Glomerular endothelial cell (primary cell): ENCODE measurements at places on chromosomes 4 and X. TPM values are rescaled to one million over a fixed set of nuclear protein-coding genes. Genes with fewer than 3 reads are reported as not detected.

DNA sequence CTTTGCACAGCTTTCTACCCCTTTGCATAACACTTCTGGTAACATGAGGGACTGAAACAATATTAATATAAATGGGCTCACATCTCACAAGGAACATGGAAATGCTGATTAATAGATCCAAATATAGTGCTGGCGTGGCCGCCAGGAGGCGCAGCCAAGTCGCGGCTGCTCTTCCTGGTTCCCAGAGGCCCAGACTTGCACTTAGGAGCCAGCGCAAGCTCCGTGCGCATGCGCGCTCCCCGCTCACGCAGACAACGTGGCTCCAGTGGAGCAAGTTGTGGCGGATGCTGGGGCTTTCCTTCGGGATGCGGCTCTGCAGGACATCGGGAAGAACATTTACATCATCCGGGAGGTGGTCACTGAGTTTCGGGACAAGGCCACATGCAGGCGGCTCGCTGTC lies 318.3 kb upstream of the SLC7A11 start:
- no peak for DNase-seq

Gene GAGE13
- not detected in 2 replicates for total RNA-seq

Gene BST1
- total RNA-seq, result 43.2 and 88.9 TPM in 2 replicates

Gene RTL3
- 0.18 and 0.29 TPM in 2 replicates for total RNA-seq

- no peak for DNase-seq
These were observed 123.8 kb upstream of the CXCL13 start for GRCh38 chr4:77481856-77482255.

- no peak for DNase-seq
These were observed 30.9 kb downstream of the PTCHD1 start for GRCh38 chrX:23365541-23365940.

Gene CXCL10
- 2.7 and 12.7 TPM in 2 replicates for total RNA-seq

Gene RHOXF2B
- not detected in 2 replicates for total RNA-seq

GRCh38 chr4:57078685-57079521 lies 31.3 kb downstream of the IGFBP7 start:
- no peak for DNase-seq

Gene THOC2
- 40.0 and 48.4 TPM in 2 replicates for total RNA-seq

Gene FAM184B
- total RNA-seq, result not detected in 2 replicates

GRCh38 chrX:68690936-68691501 lies 43.6 kb downstream of the STARD8 start:
- no peak for DNase-seq

Gene GPR50
- not detected in 2 replicates for total RNA-seq

DNA sequence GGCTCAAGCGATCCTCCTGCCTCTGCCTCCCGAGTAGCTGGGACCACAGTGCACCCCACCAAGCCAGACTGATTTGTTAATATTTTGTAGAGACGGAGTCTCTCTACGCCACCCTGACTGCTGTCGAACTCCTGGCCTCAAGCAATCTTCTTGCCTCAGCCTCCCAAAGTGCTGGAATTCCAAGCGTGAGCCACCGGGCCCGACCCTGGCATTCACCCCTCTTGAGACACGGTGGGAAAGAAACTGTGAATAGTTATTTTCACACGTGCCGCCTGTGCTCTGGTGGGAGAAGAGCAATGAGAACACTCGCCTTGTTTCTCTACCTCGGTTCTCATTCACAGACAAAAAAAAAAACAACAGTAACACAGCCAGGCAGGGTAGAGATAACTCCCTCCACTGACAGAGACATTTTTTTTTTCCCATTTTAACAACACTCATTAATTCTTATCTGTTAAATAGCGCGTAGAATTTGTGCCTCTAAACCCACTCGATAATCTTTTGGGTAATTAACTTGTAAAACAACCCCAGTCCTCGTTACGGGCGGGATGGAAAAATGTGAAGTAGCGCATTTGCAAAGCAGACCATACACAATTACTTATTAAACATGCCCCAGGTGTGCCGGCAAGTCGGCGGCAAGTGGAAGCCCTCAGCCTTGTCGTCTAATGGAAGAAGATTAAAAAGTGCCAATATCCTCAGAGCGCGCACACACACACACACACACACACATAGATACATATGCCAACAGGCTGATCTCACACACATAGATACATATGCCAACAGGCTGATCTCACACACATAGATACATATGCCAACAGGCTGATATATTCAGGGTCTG lies 103.3 kb downstream of the DHRSX start:
- DNase-seq, result no peak

- DNase-seq, result no peak
These were observed 1.0 kb downstream of the LRP2BP start for GRCh38 chr4:185394568-185395237.

- no peak for DNase-seq
These were observed 67.5 kb upstream of the CXCL13 start for GRCh38 chr4:77538144-77538543.

- no peak for DNase-seq
These were observed 25.6 kb downstream of the PPP2R2C start for GRCh38 chr4:6446538-6447451.

GRCh38 chrX:142251680-142252079 lies 46.6 kb upstream of the MAGEC2 start:
- no peak for DNase-seq

GRCh38 chrX:46754036-46754435 lies 4.9 kb downstream of the SLC9A7 start:
- no peak for DNase-seq

Gene TEX13D
- not detected in 2 replicates for total RNA-seq

DNA sequence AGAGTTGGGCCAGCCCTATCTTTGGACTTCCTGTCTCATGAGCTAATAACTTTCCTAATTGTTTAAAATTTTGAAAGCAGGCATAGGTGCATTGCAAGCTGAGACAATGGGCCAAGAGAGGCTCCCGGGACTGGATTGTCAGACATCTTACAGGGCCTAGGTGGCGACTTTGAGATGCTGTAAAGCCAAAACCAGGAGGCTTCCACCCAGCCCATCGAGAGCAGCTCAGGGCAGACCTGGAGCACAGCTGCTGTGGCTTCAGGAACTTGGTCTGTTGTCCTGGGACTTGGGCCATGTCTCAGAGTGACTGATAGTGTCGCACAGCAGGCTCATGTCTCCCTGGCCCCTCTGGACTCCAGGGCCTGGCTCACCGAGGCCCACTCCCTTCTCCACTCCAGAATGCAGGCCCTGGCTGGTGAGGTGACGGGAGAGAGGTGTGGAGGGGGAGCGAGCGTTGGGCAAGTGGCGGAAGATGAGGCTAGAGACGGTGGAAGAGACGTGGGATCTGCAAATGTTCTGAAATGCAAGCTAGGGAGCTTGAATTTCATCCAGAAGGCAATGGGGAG lies 24.1 kb upstream of the MTM1 start:
- DNase-seq, result no peak

DNA sequence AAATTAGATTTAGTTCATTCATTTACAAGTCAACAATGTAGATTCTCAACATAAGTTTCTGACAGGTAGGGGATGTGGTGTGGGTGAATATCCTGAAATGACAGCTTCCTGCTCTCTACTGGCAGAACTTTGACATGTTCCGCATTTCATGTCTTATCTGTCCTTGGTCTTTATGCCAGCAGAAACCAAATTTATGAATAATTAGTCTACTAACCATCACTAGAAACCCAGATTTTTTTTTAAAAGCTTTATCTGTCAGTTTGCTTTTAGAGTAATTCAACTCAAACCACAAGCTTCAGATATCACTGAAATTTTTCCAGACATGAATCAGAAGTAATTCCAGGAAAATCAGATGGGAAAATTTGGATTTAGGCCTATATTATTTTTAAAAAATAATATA lies 17.9 kb downstream of the COQ2 start:
- no peak for DNase-seq

- DNase-seq, result no peak
These were observed 155.3 kb downstream of the GRIA3 start for GRCh38 chrX:123339221-123339905.

- no peak for DNase-seq
These were observed 55.6 kb downstream of the STIM2 start for GRCh38 chr4:26916195-26916594.

Gene ATP5ME
- total RNA-seq, result 148 and 199 TPM in 2 replicates

Gene CLTRN
- 0.12 and 2.1 TPM in 2 replicates for total RNA-seq

DNA sequence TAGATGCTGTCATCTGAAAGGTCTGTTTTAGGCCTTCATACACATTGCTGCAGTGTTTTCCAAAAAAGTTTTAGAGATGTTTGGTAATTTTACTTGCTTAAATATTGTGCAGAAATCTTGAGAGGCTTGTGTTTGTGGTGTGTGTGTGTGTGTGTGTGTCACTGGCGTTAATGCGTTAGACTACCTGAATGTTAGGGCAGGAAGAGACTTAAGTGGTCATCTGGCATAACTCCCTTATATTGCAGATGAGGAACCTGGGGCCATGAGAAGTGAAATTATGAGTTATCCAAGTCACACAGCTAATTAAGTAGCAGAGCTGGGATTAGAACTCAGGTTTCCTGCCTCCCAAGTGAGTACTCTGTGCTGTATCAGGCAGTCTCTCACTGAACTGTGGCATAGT lies 1.4 kb downstream of the LSM6 start:
- no peak for DNase-seq

DNA sequence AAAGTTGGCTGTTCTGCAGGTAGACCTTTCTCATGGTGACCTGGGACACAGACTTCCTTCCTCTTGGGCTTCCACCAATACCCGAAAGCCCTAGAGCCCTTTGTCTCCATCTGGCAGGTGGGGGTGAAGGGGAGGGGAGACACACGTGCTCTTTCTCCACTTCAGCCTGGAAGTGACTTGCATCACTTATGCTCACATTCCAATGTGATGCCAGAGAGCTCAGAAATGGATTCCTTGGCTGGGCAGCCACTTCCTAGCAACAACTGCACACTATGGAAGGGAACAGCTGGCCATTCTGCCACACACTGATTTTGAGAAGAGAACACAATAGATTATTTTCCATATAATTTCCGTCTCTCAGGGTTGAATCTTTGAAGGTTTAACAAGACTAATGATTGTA lies 36.3 kb downstream of the C4orf51 start:
- DNase-seq, result no peak

Gene ACSL1
- total RNA-seq, result 10.9 and 27.1 TPM in 2 replicates

DNA sequence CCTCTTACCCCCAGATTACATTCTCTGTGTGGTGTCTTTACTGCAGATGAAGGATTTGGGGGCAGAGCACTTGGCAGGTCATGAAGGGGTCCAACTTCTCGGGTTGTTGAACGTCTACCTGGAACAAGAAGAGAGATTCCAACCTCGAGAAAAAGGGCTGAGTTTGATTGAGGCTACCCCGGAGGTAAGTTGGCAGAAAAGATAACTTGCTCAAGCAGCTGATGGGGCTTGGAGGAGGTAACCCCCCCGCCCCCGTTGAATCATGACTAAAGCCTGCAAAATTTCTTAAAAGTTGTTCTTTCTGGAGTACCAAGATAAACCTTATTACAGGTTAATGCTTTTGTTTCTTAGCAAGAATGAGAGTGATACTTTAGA lies 1.5 kb downstream of the CCNG2 start:
- no peak for DNase-seq

- DNase-seq, result no peak
These were observed 80.5 kb upstream of the GC start for GRCh38 chr4:71864380-71864779.

- no peak for DNase-seq
These were observed 12.0 kb downstream of the SPRY1 start for GRCh38 chr4:123408471-123409084.

Gene KIAA0232
- 21.1 and 22.5 TPM in 2 replicates for total RNA-seq

GRCh38 chrX:66074920-66075879 lies 35.3 kb upstream of the VSIG4 start:
- no peak for DNase-seq

Gene GAGE12E
- total RNA-seq, result not detected in 2 replicates

GRCh38 chrX:107565015-107565414 lies 63.3 kb upstream of the PRPS1 start:
- no peak for DNase-seq

Gene TSR2
- total RNA-seq, result 12.2 and 17.2 TPM in 2 replicates

DNA sequence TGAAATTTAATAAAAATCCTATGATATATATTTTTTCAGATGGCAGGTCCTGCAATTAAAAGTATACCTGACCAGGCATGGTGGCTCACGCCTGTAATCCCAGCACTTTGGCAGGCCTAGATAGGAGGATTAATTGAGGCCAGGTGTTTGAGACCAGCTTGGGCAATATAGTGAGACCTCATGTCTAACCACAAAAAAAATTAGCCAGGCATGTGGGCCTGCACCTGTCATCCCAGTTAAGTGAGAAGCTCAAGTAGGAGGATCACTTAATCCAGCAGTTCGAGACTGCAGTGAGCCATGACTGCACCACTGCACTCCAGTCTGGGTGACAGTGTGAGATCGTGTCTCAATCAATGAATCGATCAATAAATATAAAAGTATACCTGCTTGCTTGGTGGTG lies 2.5 kb downstream of the OCIAD2 start:
- DNase-seq, result no peak

GRCh38 chrX:18931972-18932371 lies 51.9 kb downstream of the PHKA2 start:
- no peak for DNase-seq

GRCh38 chr4:78092850-78093249 lies 35.7 kb downstream of the FRAS1 start:
- no peak for DNase-seq
